IgD-negative memory B cell (primary cell): ENCODE measurements at places on chromosomes 1 and 21. TPM values are rescaled to one million over a fixed set of nuclear protein-coding genes. Genes with fewer than 3 reads are reported as not detected.

CHD1L gene
- polyA plus RNA-seq = 26.0 TPM

CHRNB2 gene
- polyA plus RNA-seq = 0.04 TPM

CLCA1 gene
- not detected for polyA plus RNA-seq

IGSF5 gene
- polyA plus RNA-seq = not detected

CCDC27 gene
- polyA plus RNA-seq = not detected

SYTL1 gene
- polyA plus RNA-seq = 130 TPM

TCHH gene
- polyA plus RNA-seq = not detected

FCRL1 gene
- 141 TPM for polyA plus RNA-seq

DCST2 gene
- not detected for polyA plus RNA-seq

CFHR5 gene
- not detected for polyA plus RNA-seq

S100A3 gene
- polyA plus RNA-seq = not detected

EPB41 gene
- 78.9 TPM for polyA plus RNA-seq

ARTN gene
- polyA plus RNA-seq = not detected

OLFM3 gene
- polyA plus RNA-seq = not detected

PPM1J gene
- 1.4 TPM for polyA plus RNA-seq

TMPRSS15 gene
- not detected for polyA plus RNA-seq

STUM gene
- polyA plus RNA-seq = not detected

SUSD4 gene
- 0.29 TPM for polyA plus RNA-seq

PGLYRP3 gene
- polyA plus RNA-seq = not detected

CRABP2 gene
- polyA plus RNA-seq = 0.31 TPM

NTNG1 gene
- polyA plus RNA-seq = 6.5 TPM

CLDN19 gene
- not detected for polyA plus RNA-seq

CRB1 gene
- not detected for polyA plus RNA-seq

TSACC gene
- 2.5 TPM for polyA plus RNA-seq

C1orf185 gene
- not detected for polyA plus RNA-seq

SLC1A7 gene
- not detected for polyA plus RNA-seq

C8A gene
- polyA plus RNA-seq = not detected

LAX1 gene
- polyA plus RNA-seq = 46.8 TPM

GFI1 gene
- polyA plus RNA-seq = 1.6 TPM

KCNQ4 gene
- polyA plus RNA-seq = not detected

OR2L8 gene
- not detected for polyA plus RNA-seq

FCMR gene
- polyA plus RNA-seq = 1,091 TPM

IFNLR1 gene
- polyA plus RNA-seq = 11.5 TPM

UMODL1 gene
- 0.05 TPM for polyA plus RNA-seq

LEFTY2 gene
- 0.20 TPM for polyA plus RNA-seq

GBP4 gene
- 10.1 TPM for polyA plus RNA-seq

DBT gene
- 4.6 TPM for polyA plus RNA-seq
